ENCODE measurements at places on chromosomes 5 and 9. TPM values are rescaled to one million over a fixed set of nuclear protein-coding genes. Genes with fewer than 3 reads are reported as not detected.

DNA sequence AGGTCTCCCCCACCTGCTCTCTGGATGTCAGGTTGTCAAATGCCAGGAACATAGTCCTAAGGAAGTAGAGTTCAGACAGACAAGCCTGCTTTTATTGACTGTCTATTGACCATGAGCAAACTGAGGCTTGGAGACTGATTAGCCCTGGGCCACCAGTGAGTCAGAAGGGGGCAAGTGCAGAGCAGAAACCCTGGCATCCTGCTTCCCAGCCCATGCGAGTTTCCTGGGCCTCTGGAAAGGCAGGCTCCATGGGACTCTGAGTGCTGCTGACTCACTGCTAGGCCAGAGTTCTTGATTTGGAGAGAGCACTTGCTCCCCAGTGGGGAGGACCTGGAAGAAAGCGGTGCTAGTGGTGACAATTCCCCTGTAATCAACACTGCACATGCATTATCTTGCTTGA lies 2.8 kb upstream of the HBEGF start:
- DNase-seq = no peak

DNA sequence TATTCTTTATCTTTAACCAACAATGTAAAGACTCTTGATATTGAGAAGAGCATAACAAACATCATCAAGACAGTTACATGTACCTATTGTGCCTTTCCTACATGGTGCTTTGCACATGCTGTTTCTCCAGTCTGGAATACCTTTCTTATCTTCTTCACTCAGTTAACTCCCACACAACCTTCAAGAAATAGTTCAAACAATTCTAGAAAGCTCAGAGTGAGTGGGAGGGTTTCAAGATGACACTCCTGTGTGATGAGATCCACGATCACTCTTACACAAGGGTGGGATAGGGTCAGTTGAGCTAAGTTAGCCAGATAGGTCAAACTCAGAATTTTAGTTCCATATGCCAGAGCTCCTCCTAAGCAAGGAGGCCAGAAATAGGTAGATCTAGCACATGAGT lies 915.5 kb downstream of the NR2F1-AS1 start:
- DNase-seq = no peak

- no peak for DNase-seq
Observed at GRCh38 chr5:103923616-103924168, 361.1 kb upstream of the NUDT12 start.

Gene MED10
- polyA plus RNA-seq = 36.5 TPM

Gene UNC5A
- polyA plus RNA-seq = 1.1 TPM

Gene CNTFR
- 53.8 TPM for polyA plus RNA-seq

Data from hindlimb muscle (tissue), 1 donor.